ENCODE measurements at places on chromosomes 7 and 10. TPM values are rescaled to one million over a fixed set of nuclear protein-coding genes. Genes with fewer than 3 reads are reported as not detected.

- H3K27ac ChIP-seq = no peak overlapping the region
- no peak for DNase-seq
- H3K36me3 ChIP-seq = no peaks in the 10 kb centered on the region
Measured at GRCh38 chr7:111164442-111164841, 73.5 kb downstream of the LRRN3 start.

GRCh38 chr10:67629461-67629971 lies 66.5 kb downstream of the CTNNA3 start:
- peak overlapping the region; percentile 57 for H3K27ac ChIP-seq
- no peaks in the 10 kb centered on the region for H3K4me1 ChIP-seq
- H3K27me3 ChIP-seq = no peaks in the 10 kb centered on the region
- DNase-seq = no peak

GRCh38 chr10:104034401-104035193 lies 51.1 kb downstream of the COL17A1 start:
- H3K27ac ChIP-seq = no peak overlapping the region
- no peaks in the 10 kb centered on the region for H3K27me3 ChIP-seq
- H3K36me3 ChIP-seq = 0 out of 2 replicates have a peak, but pooled peaks cover 2% of the 10 kb centered on the region
- no peaks in the 10 kb centered on the region for H3K4me1 ChIP-seq

- no peak for DNase-seq
- H3K27ac ChIP-seq = 0 out of 2 replicates have a peak overlapping the region, but pooled peaks have one; percentile 41
- H3K36me3 ChIP-seq = no peaks in the 10 kb centered on the region
- H3K4me1 ChIP-seq = peaks cover 70% of the 10 kb centered on the region
Measured at GRCh38 chr7:55100544-55101327, 81.9 kb downstream of the EGFR start.

GRCh38 chr7:101699399-101699798 lies 70.3 kb upstream of the MYL10 start:
- no peaks in the 10 kb centered on the region for H3K27me3 ChIP-seq
- H3K4me3 ChIP-seq = no peak overlapping the region
- no peak for DNase-seq
- H3K36me3 ChIP-seq = no peaks in the 10 kb centered on the region

- H3K4me3 ChIP-seq = no peak overlapping the region
- no peak for DNase-seq
Measured at GRCh38 chr10:33921970-33922605, 587.6 kb upstream of the NRP1 start.

GRCh38 chr7:2517678-2518507 lies 1.7 kb upstream of the LFNG start:
- H3K4me1 ChIP-seq = peaks cover 47% of the 10 kb centered on the region
- H3K27ac ChIP-seq = 0 out of 2 replicates have a peak overlapping the region, but pooled peaks have one; percentile 29

DNA sequence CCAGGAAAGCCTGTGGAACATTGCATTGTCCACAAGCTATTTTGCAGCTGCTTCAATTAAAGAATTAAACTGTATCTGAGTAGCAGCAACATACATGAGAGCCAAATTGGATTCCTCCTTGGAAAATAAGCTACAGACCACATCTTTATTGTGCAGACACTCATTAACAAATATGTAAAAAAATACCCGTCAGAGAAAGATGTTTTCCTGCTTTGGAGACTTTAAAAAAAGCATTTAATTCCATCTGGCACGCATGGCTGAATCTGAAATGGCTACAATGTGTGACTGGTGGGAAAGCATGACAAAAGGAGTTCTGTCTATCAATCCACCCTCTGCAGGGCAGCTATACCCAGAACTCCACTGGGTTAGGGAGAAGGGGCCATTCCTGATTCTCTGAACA lies 73.1 kb upstream of the HPS1 start:
- H3K36me3 ChIP-seq = no peaks in the 10 kb centered on the region
- peaks cover 5% of the 10 kb centered on the region for H3K27me3 ChIP-seq
- no peak overlapping the region for H3K27ac ChIP-seq
- no peak for DNase-seq

- no peaks in the 10 kb centered on the region for H3K27me3 ChIP-seq
- H3K36me3 ChIP-seq = no peaks in the 10 kb centered on the region
- H3K4me3 ChIP-seq = no peak overlapping the region
- no peak overlapping the region for H3K27ac ChIP-seq
Measured at GRCh38 chr10:105538874-105539273, 897.8 kb downstream of the SORCS3 start.

DNA sequence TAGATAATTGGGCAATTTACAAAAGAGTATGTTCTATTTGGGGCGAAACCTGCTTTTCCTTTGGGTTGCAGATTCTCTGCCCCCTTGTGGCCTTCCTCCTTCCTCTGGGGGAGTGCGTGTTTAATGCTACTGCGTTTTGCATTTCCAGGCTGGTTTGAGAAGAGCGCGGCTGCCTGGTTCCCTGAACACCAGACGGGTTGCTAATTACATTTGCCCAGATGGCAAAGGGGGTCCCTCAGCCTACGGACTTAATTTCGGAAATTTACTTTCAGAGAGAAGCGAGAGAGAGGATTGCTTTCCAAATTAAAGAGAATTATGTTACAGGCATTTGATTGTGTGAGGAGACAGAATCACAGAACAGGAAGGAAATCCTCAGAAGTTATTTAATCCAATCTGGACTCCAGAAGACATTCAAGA lies 91.9 kb upstream of the JAZF1 start:
- no peaks in the 10 kb centered on the region for H3K4me1 ChIP-seq
- no peak for DNase-seq
- H3K27me3 ChIP-seq = peaks cover 2% of the 10 kb centered on the region
- no peaks in the 10 kb centered on the region for H3K36me3 ChIP-seq
- H3K4me3 ChIP-seq = no peak overlapping the region
- H3K27ac ChIP-seq = no peak overlapping the region

Gene GFRA1
- total RNA-seq = 0.10 TPM

Gene PON3
- total RNA-seq = 1.2 TPM

Gene CCL24
- total RNA-seq = not detected

Gene AP3M1
- total RNA-seq = 51.5 TPM

Gene HOXA3
- 30.2 TPM for total RNA-seq

Gene OPN1SW
- total RNA-seq = not detected

Gene ATRNL1
- 17.1 TPM for total RNA-seq

Gene ATOH7
- 0.28 TPM for total RNA-seq

Gene NUPR2
- total RNA-seq = not detected

Measured in Panc1 (cell line).